ENCODE measurements at places on chromosomes 12 and 14.

DNA sequence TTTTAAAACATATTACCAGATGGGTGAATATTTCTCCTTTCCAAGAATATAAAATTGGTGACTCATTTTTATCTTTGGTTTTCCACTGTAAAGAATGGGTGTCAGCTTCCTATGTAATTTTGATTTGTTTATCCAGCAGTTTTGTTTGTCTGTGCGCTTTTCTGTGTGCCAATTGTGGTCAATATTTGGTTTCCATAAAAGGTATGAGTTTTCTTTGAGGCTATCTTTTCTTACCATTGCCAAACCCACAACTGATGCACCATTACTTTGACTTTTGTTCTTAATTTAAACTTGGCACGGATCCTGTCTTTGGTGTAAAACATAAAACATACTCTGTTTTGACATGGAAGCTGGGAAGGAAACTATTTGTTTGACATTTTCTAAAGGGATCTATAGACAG lies 78.8 kb upstream of the NAV3 start:
- no peak overlapping the region for H3K4me3 ChIP-seq
- no peak for DNase-seq
- H3K4me1 ChIP-seq = peaks cover 21% of the 10 kb centered on the region
- peaks cover 19% of the 10 kb centered on the region for H3K27me3 ChIP-seq

GRCh38 chr14:77320238-77320935 lies at the start of gene POMT2:
TSS of gene POMT2 (minus strand) at chr14:77320883. CDS start at chr14:77320681, 202 bp downstream.
- H3K27me3 ChIP-seq = no peaks in the 10 kb centered on the region
- H3K4me1 ChIP-seq = peaks cover 26% of the 10 kb centered on the region
- peak within 1 kb of the TSS; percentile 100 for H3K27ac ChIP-seq
- peak; percentile 98 for DNase-seq
- H3K4me3 ChIP-seq = peak within 1 kb of the TSS; percentile 99

DNA sequence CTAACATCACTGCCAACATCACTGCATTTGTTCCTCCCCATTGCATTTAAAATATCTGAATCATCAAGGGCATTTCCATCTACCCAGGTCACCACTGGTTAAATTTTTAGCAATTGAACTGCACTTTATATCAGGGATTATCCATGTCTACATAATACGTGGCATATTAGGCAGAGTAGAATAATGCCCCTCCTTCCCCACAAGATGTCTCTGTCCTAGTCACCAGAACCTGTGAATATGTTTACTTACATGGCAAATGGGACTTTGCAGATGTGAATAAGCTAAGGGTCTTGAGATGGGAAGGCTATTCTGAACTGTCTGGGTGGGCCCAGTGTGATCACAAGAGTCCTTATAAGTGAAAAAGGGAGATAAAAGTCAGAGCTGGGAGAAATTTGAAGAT lies 181.7 kb upstream of the ARID2 start:
- H3K4me1 ChIP-seq = no peaks in the 10 kb centered on the region
- no peaks in the 10 kb centered on the region for H3K36me3 ChIP-seq
- no peak for DNase-seq
- peaks cover 17% of the 10 kb centered on the region for H3K27me3 ChIP-seq
- H3K4me3 ChIP-seq = no peak overlapping the region

DNA sequence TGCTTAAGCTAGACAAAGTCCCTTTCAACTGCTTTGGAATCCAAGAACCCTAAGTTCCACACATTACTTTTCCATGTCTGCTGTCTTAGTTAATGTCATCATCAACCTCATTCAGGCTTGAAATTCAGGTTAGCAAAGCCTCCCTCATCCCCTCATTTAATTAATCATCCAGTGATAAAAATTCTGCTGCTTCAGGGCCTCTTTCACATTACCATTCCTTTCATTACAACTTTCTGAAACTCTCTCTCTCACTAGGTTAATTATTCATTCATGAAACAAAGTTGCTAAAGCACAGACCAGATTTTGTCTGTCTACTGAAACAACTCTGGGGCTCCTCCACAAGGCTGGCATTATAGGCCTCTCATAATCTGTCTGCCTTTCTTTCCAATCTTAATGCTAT lies 9.4 kb upstream of the VTI1B start:
- no peak overlapping the region for H3K27ac ChIP-seq
- DNase-seq = no peak
- peaks cover 61% of the 10 kb centered on the region for H3K36me3 ChIP-seq
- no peaks in the 10 kb centered on the region for H3K27me3 ChIP-seq

DNA sequence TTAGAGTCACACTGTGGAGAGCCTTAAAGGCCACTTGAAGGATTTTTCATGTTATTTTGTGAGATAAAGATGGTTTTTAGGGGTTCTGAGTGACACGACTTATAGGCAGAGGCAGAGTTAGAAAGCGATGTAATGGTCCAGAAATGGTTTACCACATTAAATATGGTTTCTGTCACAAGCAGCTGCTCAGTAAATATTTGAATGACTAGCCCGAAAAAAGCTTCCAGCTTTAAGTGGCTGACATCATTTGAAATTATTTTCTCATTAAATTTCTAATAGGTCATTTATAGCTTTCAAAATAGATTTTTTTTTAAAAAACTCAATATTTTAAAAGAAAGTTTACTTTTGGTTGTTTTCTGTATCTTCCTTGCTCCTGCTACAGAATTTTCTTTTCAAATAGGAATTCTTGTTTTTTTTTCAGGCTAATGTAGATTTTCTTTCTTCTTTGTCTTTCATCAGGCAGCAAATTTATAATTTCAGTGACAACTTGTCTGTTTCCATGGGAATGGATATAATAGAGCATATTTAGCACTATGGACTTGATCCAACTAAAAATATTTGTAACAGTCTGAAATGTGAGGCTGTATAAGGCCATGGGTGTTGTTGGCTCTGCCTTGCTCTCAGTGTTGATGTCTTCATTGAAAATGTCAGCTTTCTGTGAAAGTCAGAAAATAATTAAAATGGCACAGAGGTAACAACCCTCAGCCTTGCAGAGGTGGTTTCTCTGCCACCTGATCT lies 700.0 kb downstream of the TMTC2 start:
- no peak for DNase-seq
- H3K4me3 ChIP-seq = no peak overlapping the region
- no peak overlapping the region for H3K27ac ChIP-seq
- no peaks in the 10 kb centered on the region for H3K36me3 ChIP-seq

GRCh38 chr12:58172433-58173073 lies 231.2 kb downstream of the ATP23 start:
- DNase-seq = no peak
- H3K27me3 ChIP-seq = peaks cover 15% of the 10 kb centered on the region
- peaks cover 14% of the 10 kb centered on the region for H3K4me1 ChIP-seq
- H3K4me3 ChIP-seq = no peak overlapping the region

GRCh38 chr14:94051115-94051514 lies 25.0 kb downstream of the OTUB2 start:
- no peak overlapping the region for H3K27ac ChIP-seq
- peak; percentile 53 for DNase-seq
- H3K36me3 ChIP-seq = peaks cover 52% of the 10 kb centered on the region

DNA sequence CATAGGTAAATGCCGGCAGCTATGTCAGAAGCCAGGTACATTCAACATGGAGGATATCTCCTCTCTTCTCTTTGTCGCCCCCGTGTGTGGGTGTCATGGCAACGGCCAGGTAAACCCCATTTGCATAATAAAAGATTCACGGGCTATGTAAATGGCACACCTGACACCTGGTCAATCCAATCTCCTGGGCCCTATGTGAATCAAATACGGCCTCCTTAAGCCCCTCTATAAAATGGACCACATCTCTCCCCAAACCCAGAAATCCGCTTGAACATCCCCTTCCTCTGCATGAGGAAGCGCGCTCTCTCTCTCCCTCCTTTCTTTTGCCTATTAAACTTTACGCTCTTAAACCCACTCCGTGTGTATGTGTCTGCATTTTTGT lies 363.7 kb downstream of the SOX5 start:
- no peak overlapping the region for H3K27ac ChIP-seq
- H3K4me3 ChIP-seq = no peak overlapping the region
- no peaks in the 10 kb centered on the region for H3K36me3 ChIP-seq
- DNase-seq = no peak

DNA sequence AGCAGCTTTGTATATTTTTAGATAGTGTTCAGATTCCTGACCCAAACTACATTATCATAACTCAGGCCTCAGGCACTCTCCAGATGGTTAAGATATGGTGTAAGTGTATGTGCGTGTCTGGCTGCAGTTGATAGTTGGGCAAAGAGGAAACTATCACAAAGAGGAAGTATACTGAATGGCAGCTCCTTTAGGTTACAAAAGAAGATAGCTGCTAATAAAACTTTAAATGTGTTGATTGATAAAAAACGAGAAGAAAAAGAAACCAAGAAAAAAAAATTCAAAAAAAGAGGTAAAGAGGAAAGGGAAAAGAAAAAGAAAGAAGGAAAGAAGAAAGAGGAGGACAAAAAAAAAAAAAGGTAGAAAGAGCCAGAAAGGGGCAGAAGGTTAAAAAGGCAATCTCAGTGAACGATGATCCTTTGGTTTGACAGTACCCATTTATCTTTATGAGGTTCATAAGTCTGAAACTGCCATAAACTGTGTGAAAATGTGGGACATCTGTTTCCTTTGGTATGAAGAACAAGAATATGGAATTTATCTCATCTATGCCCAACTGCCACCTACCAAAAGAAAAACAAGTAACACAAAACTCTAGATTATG lies 42.2 kb downstream of the TAOK3 start:
- DNase-seq = no peak
- peak overlapping the region; percentile 60 for H3K4me3 ChIP-seq
- no peaks in the 10 kb centered on the region for H3K27me3 ChIP-seq
- H3K27ac ChIP-seq = peak overlapping the region; percentile 97

DNA sequence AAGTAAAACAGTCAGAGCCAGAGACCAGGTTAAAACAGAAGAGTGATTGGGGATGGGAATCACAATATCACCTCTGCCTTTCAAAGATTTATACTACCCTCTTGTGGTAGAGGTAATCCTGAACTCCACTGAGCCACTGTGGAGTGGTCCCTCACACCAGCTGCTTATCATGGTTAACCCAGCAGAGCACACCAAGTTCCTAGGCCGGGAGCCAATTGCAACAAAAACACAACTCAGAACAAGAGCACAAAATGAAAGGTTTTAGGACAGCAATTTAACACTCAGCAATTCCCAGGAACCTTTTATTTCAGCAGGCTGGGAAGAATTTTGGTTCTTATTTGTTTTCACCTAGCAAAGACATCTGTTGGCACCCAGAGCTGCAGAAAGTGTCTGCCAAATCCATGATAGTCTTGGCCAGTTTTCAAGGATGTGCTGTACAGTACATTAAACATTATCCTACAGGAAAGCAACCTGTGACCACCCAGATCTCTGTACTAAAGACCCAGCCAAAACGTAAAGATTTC lies 220.5 kb upstream of the ATXN7L3B start:
- peak overlapping the region; percentile 28 for H3K27ac ChIP-seq
- H3K4me3 ChIP-seq = no peak overlapping the region
- peaks cover 27% of the 10 kb centered on the region for H3K4me1 ChIP-seq
- no peaks in the 10 kb centered on the region for H3K36me3 ChIP-seq
- no peak for DNase-seq
- H3K27me3 ChIP-seq = peaks cover 29% of the 10 kb centered on the region

DNA sequence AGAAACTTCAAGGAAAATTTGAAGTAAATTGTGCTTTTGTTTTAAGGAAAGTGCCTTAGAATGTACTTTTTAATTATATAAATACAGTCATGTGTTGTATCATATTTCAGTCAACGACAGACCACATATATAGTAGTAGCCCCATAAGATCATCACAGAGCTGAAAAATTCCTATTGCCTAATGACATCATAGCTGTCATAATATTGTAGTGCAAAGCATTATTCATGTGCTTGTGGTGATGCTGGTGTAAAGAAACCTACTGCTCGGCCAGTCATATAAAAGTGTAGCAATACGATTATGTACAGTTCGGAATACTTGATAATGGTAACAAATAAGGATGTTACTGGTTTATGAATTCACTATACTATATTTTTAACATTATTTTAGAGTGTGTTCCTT lies 198.9 kb upstream of the SLC16A7 start:
- H3K4me1 ChIP-seq = peaks cover 5% of the 10 kb centered on the region
- no peak overlapping the region for H3K27ac ChIP-seq
- peaks cover 13% of the 10 kb centered on the region for H3K27me3 ChIP-seq
- no peak for DNase-seq
- peaks cover 3% of the 10 kb centered on the region for H3K36me3 ChIP-seq

- H3K4me3 ChIP-seq = no peak overlapping the region
- no peaks in the 10 kb centered on the region for H3K27me3 ChIP-seq
- no peak for DNase-seq
- no peaks in the 10 kb centered on the region for H3K4me1 ChIP-seq
- no peak overlapping the region for H3K27ac ChIP-seq
- no peaks in the 10 kb centered on the region for H3K36me3 ChIP-seq
Measured at GRCh38 chr12:23236066-23236780, 611.3 kb downstream of the ETNK1 start.

DNA sequence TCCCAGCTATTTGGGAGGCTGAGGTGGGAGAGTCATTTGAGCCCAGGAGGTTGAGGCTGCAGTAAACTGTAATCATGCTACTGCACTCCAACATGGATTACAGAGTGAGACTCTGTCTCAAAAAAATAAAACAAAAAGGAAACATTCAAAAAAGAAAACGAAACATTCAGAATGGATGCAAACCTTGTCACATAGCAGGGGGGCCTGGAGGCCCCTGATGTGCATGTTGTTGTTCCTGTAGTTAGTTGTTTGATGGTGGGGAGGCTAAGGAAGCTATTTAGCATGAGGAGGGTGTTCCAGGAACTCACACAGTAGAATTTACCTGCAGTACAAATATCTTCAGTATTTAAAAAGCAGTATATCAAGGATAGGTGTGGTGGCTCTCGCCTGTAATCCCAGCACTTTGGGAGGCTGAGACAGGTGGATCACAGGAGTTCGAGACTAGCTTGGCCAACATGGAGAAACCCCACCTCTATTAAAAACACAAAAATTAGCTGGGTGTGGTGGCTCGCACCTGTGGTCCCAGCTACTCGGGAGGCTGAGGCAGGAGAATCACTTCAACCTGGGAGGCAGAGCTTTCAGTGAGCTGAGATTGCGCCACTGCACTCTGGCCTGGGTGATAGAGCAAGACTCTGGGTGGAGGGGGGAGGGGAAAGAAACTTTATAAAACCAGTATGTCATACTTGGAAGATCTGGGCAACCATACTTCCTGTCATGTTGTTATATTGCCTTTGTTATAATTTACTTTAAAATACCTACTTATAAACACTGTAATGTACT lies 17.6 kb upstream of the AEBP2 start:
- H3K27ac ChIP-seq = no peak overlapping the region
- no peaks in the 10 kb centered on the region for H3K27me3 ChIP-seq
- no peaks in the 10 kb centered on the region for H3K4me1 ChIP-seq
- no peaks in the 10 kb centered on the region for H3K36me3 ChIP-seq

- H3K36me3 ChIP-seq = no peaks in the 10 kb centered on the region
- no peaks in the 10 kb centered on the region for H3K4me1 ChIP-seq
- no peaks in the 10 kb centered on the region for H3K27me3 ChIP-seq
- no peak overlapping the region for H3K27ac ChIP-seq
- no peak overlapping the region for H3K4me3 ChIP-seq
Measured at GRCh38 chr12:119005085-119005484, 23.7 kb downstream of the SRRM4 start.

DNA sequence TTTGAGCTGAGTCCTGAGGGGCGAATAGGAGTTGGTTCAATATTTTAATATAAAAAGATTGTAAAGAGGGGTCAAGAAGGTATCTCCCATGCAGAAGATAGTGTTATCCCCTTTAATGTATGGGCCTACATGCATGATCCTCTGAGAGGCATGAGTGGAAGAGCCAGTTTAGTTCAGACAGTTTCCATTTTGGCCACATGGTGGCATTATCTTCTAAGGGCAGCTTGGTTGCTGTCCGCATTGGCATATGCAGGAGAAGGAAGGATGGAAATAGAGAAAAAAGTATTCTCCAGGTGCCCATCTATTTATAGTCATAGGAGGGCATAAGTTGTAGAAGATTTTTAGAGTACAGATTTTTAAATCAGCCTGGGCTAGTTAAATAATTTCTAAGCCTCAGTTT lies 5.4 kb downstream of the SAMD4A start:
- no peaks in the 10 kb centered on the region for H3K27me3 ChIP-seq
- peaks cover 55% of the 10 kb centered on the region for H3K4me1 ChIP-seq
- no peak overlapping the region for H3K27ac ChIP-seq
- no peak overlapping the region for H3K4me3 ChIP-seq
- no peak for DNase-seq
